ENCODE measurements at places on chromosomes 16 and 17. TPM values are rescaled to one million over a fixed set of nuclear protein-coding genes. Genes with fewer than 3 reads are reported as not detected.

HSD17B1 gene
- 9.2 TPM for total RNA-seq

SLFN5 gene
- total RNA-seq: 8.9 TPM

AGRP gene
- not detected for total RNA-seq

ASPHD1 gene
- 4.7 TPM for total RNA-seq

RAP1GAP2 gene
- total RNA-seq: 21.8 TPM

TMC8 gene
- total RNA-seq: 1.6 TPM

CACNG5 gene
- total RNA-seq: not detected

WSB1 gene
- total RNA-seq: 147 TPM

KRTAP4-1 gene
- total RNA-seq: not detected

SCGB1C2 gene
- total RNA-seq: not detected

COX6A2 gene
- total RNA-seq: not detected

DNA sequence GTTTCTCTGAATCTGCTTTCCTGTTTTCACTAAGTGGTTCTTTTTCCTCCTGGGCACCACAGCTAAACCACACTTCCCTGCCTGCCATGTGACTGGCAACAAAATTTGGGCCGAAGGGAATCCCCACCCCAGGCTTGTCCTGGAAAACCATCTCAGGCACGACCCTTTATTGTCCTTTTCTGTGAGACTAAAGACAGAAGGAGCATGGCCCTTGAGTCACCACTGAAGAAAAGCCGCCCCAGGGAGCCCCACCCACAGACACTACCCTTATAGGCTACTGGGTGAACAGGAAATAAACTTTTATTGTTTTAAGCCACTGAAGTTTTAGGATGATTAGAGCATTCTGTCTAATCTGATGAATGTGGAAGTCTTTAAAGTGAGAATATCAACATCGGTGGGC is 88.6 kb upstream of the BRD7 start:
- no peak overlapping the region for H3K27ac ChIP-seq
- H3K27me3 ChIP-seq: no peaks in the 10 kb centered on the region

- no peaks in the 10 kb centered on the region for H3K36me3 ChIP-seq
- H3K27ac ChIP-seq: peak overlapping the region; percentile 95
- DNase-seq: peak; percentile 98
These were observed 762 bp upstream of the MED13 start for GRCh38 chr17:62065611-62066468.

GRCh38 chr17:44887971-44888954 is 11.0 kb downstream of the EFTUD2 start:
- peaks cover 3% of the 10 kb centered on the region for H3K36me3 ChIP-seq
- DNase-seq: no peak
- H3K27me3 ChIP-seq: no peaks in the 10 kb centered on the region
- H3K4me1 ChIP-seq: no peaks in the 10 kb centered on the region
- no peak overlapping the region for H3K4me3 ChIP-seq
- no peak overlapping the region for H3K27ac ChIP-seq

GRCh38 chr16:16120044-16120381 is 103.3 kb downstream of the ABCC6 start:
- peaks cover 3% of the 10 kb centered on the region for H3K36me3 ChIP-seq
- H3K27me3 ChIP-seq: no peaks in the 10 kb centered on the region
- H3K27ac ChIP-seq: peak overlapping the region; percentile 5
- H3K4me1 ChIP-seq: no peaks in the 10 kb centered on the region
- no peak overlapping the region for H3K4me3 ChIP-seq
- DNase-seq: peak; percentile 57

- no peaks in the 10 kb centered on the region for H3K27me3 ChIP-seq
- no peak for DNase-seq
These were observed 41.2 kb upstream of the HAPSTR1 start for GRCh38 chr16:9050102-9050830.

DNA sequence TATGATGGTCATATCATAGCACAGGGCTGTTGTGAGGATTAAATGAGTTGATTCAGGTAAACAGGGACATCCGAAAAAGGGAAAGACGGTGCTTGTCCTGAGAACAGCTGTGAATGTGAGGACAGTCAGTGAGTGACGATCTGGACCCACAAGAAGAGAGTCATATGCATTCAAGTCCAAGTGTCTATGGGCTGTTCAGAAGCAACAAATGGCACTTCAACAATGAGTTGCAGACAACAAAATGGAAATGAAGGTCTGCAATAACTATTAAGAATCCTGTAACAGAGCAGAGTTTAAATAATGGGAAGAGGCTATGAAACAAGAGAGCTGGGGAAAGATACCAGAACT is 100.3 kb downstream of the ADCY9 start:
- H3K27me3 ChIP-seq: no peaks in the 10 kb centered on the region
- H3K4me1 ChIP-seq: peaks cover 89% of the 10 kb centered on the region
- no peak for DNase-seq
- H3K4me3 ChIP-seq: no peak overlapping the region
- H3K27ac ChIP-seq: no peak overlapping the region

- no peak overlapping the region for H3K4me3 ChIP-seq
- H3K27ac ChIP-seq: no peak overlapping the region
- peaks cover 15% of the 10 kb centered on the region for H3K36me3 ChIP-seq
- no peaks in the 10 kb centered on the region for H3K27me3 ChIP-seq
- peak; percentile 77 for DNase-seq
These were observed 43.8 kb downstream of the DNAJA2 start for GRCh38 chr16:46929378-46930332.

- no peaks in the 10 kb centered on the region for H3K27me3 ChIP-seq
- H3K36me3 ChIP-seq: no peaks in the 10 kb centered on the region
- H3K4me1 ChIP-seq: no peaks in the 10 kb centered on the region
- no peak overlapping the region for H3K27ac ChIP-seq
- H3K4me3 ChIP-seq: no peak overlapping the region
- no peak for DNase-seq
These were observed 85.2 kb downstream of the SDR42E1 start for GRCh38 chr16:81926036-81926435.

DNA sequence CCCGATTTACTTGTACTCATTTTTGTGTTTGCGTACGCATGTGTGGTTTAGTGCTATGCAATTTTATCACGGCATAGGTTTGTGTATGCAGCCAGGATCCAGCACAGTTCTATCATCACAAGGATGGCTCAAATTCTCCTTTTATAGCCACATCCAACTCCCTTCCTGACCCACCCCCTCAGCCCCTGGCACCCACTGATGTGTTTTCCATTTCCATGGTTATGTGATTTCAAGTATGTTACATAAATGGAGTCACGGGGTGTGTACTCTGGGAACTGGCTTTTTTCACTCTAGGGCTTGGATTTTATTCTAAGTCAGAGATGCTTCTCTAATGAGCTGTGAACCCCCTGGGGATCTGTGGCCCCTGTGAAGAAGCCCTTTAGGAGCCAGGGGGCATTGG is 16.8 kb downstream of the IL4R start:
- H3K4me3 ChIP-seq: no peak overlapping the region
- H3K4me1 ChIP-seq: peaks cover 22% of the 10 kb centered on the region
- DNase-seq: no peak
- peak overlapping the region; percentile 91 for H3K27ac ChIP-seq
- H3K36me3 ChIP-seq: peaks cover 6% of the 10 kb centered on the region
- no peaks in the 10 kb centered on the region for H3K27me3 ChIP-seq

DNA sequence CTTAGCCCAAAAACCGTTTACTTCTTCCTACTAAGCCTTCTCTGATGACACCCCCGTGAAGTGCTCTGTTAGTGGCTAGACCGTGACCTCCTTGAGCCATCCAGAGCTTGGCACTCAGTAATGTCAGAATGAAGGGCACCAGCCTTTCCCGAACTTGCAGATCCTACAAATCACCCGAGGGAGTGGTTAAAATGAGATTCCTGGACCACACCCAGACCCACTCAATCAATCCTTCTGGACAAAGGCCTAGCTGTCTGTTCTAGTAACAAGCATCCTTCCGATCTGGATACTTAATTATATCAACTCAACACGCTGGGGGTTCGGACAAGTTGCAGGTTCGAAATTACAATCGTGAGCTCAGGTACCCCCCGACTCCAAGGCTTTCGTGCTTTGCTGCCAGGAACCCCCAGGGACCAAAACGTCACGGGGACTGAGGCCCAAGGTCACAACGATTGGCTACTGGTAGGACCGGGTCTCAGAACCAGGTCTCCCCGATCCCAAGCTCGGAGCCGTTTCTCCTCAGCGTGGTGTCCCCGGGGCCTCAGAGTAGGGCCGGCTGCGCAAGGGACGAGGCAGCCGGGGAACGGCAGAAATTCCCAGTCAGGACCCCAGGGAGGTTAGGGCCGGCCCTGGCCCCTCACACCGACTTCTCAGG is 527 bp downstream of the CIAPIN1 start:
- peak overlapping the region; percentile 90 for H3K4me3 ChIP-seq
- H3K36me3 ChIP-seq: no peaks in the 10 kb centered on the region
- H3K27me3 ChIP-seq: no peaks in the 10 kb centered on the region
- peaks cover 24% of the 10 kb centered on the region for H3K4me1 ChIP-seq
- H3K27ac ChIP-seq: peak overlapping the region; percentile 95

DNA sequence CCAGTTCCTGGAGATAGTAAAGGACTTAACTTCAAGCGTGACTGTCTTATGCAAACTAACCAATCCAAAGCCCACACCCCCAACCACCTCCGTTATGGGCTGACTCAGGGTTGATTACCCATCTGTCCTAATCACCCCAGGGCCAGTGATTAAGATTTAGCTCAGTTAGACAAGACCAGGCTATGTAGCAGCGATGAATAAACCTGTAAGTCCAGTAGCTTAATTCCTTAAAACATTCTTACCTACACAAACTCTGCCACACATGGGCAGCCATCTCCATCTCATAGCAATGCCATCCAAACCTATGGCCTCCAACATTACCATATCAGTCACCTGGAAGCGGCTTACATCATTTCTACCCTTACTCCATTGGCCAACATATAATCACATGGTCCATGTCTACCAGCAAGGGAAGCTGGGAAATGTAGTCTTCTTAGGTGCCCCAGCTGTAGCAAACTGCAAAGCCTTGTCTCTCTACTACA is 266.7 kb downstream of the SHISA9 start:
- H3K27ac ChIP-seq: no peak overlapping the region
- no peak overlapping the region for H3K4me3 ChIP-seq
- no peaks in the 10 kb centered on the region for H3K36me3 ChIP-seq
- H3K4me1 ChIP-seq: no peaks in the 10 kb centered on the region

DNA sequence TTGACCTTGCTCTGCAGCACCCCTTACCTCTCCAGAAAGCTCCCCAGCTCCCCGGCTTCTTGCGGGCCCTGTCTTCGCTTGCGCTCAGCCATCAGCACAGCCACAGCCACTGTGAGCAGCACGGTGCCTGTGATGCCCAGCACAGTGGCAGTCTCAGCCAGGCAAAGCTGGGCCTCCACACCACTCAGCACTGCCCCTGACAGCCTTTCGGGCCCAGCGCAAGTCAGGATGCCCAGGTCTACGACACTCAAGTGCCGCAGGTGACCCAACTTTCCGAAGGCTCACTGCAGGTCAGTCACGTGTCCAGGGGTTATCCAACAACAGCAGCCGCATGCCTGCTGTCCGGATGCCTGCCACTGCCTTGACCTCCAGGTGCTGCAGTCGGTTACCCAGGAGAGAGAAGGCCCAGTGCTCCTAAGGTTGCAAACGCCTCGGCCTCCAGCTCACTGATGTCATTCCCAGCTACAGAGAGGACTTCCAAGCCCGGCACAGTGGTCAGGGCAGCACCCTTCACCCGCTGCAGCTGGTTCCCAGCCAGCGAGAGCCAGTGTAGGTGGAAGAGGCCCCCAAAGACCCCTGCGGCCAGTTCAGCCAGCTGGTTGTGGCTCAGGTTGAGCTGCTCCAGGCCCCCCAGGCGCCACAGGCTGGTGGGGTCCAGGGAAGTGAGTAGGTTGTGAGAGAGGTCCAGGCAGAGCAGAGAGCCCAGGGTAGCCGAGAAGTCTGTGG is 8.9 kb upstream of the TMEM101 start:
- no peak overlapping the region for H3K27ac ChIP-seq
- no peaks in the 10 kb centered on the region for H3K4me1 ChIP-seq
- H3K27me3 ChIP-seq: no peaks in the 10 kb centered on the region
- no peaks in the 10 kb centered on the region for H3K36me3 ChIP-seq
- H3K4me3 ChIP-seq: no peak overlapping the region
- no peak for DNase-seq

DNA sequence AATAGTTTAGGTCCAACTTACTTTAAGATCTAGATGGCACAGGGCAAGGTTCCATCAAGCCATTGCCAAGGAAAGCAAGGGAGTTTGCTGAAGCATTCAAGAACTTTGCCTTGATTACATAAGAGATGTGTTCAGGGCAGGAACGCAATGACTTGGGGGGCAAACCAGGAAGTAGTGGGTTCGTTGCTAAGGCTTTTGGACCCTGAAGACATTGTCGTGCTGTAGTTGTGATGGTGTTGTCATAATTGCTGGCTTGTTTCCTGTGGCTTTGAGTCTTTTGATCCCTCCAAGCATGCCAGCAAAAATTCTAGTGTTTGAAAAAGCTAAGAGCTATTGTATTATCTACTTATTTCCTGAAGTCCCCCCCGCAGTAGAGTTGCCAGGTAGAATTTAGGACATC is 70.7 kb upstream of the HNF1B start:
- no peak overlapping the region for H3K4me3 ChIP-seq
- no peaks in the 10 kb centered on the region for H3K27me3 ChIP-seq
- H3K4me1 ChIP-seq: no peaks in the 10 kb centered on the region
- DNase-seq: no peak
- no peaks in the 10 kb centered on the region for H3K36me3 ChIP-seq

- H3K36me3 ChIP-seq: no peaks in the 10 kb centered on the region
- peak; percentile 54 for DNase-seq
- H3K27ac ChIP-seq: no peak overlapping the region
- H3K4me1 ChIP-seq: peaks cover 13% of the 10 kb centered on the region
- H3K27me3 ChIP-seq: no peaks in the 10 kb centered on the region
- no peak overlapping the region for H3K4me3 ChIP-seq
These were observed 8.5 kb upstream of the ZC3H18 start for GRCh38 chr16:88561485-88562359.

DNA sequence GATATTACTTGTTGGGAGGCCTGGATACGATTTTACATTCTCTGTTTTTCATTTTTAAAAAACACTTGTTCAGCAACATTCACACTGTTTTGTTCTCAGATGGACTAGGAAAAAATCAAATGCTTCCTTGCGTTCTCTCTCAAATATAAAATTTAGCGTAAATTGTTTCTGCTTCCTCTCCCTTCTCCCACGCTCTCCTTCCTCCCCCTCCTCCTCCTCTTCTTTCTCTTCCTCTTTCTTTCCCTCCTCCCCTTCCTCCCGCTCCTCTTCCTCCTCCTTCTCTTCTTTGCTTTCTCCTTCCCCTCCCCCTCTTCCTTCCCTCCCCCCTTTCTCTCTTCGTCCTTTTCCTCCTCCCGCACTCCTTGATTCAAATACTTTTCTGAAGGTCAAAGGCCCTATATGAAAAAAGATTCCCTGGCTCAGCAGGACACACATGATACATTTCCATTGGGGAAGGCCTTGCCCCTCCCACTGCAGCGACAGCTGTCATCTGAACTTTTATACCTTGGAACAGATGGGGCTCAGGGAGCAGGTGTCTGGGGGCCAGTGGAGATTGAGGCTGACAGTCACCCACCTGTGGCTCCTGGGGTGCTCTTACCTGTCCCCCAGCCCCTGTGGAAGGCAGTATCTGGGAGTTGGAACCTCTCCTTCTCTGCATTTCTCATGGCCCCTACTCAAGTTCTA is 99.4 kb upstream of the SDK2 start:
- no peak for DNase-seq
- H3K4me1 ChIP-seq: peaks cover 17% of the 10 kb centered on the region
- no peak overlapping the region for H3K27ac ChIP-seq

- no peak overlapping the region for H3K4me3 ChIP-seq
- H3K36me3 ChIP-seq: no peaks in the 10 kb centered on the region
- H3K27ac ChIP-seq: no peak overlapping the region
- no peak for DNase-seq
- no peaks in the 10 kb centered on the region for H3K27me3 ChIP-seq
These were observed 78.0 kb upstream of the CBX4 start for GRCh38 chr17:79916991-79917901.

All from body of pancreas (tissue), 4 donors.